ENCODE measurements at places on chromosomes 1 and 21.
A peak's percentile ranks its signal among the peaks of the same experiment; 100 is the strongest.

GRCh38 chr1:150578272-150579109, 919 bp downstream of the MCL1 start:
- peak; percentile 44 for DNase-seq

DNA sequence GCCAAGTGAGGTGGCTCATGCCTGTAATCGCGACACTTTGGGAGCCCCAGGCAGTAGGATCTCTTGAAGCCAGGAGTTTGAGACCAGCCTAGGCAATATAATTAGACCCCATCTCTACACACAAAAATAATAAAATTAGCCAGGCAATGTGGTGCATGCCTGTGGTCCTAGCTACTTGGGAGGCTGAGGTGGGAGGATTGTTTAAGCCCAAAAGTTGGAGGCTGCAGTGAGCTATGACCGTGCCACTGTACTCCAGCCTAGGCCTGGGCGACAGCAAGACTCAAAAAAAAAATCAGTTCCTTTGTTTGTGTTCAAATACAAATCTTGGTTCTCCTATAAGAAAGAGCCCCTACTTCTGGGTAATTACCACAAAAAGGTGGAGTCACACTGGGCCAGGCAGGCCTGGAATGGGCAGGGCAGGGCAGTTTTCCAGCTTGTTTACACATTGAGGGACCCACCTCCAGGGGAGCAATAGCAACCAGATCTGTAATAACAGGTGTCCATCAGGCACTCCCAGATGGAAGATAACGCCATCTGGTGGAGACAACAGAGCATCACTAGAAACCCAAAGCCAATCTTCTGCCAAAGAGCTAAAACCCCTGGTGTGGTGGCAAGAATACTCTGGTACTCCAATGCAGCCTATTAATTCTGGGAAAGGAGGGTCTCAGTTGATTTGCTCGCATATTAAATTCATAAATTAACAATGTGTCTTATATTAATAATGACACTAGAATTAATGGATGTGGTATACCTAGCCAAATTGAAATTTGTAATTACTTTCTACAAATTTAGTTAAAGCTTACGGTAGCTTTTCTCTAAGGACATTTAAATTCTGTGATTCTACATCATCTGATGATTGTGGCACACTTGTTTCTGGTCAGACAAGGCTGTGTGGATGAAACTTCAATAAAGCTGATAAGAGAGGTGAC, 13.2 kb downstream of the PPP1R15B start:
- DNase-seq = no peak

GRCh38 chr1:229030630-229031029, 240.3 kb upstream of the RAB4A start:
- no peak for DNase-seq

- no peak for DNase-seq
Observed at GRCh38 chr1:34332996-34333395, 156.3 kb downstream of the C1orf94 start.

- no peak for DNase-seq
Observed at GRCh38 chr1:221816899-221817298, 75.0 kb upstream of the DUSP10 start.

DNA sequence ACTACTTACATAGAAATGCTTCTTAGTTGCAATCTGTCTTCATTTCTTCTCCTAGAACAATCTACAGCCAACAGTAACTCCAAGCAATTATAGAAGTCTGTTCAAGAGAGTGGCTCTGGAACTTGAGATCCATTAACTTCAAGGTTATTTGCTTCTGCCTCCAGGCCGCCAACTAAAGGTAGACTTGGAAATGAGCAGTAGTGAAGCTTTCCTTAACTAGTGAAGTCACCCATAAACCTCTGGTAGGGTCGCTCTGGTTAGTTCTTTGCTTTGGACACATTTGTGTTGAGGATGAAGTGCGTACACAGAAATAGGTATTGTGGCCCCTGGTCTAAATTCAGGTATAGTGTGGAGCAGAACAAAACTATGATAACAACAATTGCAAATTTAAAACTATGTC, 809.9 kb upstream of the RGS18 start:
- DNase-seq = no peak
